ENCODE measurements at places on chromosomes 5 and 9.

DNA sequence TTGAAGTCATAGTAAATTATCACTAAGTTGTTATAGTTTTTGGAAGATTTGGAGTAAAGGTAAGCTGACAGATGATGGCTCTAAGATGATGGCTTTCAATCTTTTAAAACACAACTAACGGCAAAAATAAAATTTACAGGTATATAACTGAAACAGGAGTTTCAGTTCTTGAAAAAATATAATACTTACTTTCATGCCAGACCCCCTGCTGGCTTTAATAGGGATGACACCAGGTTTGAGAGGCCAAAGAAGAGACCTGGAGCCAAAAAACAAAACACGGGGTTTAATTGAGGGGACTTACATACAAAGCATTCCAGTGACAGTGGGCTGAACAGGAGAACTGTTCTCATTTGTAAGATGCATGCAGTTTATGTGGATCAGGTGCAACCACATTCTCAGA, 301.7 kb upstream of the PCSK5 start:
- DNase-seq = no peak

- DNase-seq = no peak
These were observed 157.0 kb downstream of the C9orf152 start for GRCh38 chr9:110050925-110051355.

DNA sequence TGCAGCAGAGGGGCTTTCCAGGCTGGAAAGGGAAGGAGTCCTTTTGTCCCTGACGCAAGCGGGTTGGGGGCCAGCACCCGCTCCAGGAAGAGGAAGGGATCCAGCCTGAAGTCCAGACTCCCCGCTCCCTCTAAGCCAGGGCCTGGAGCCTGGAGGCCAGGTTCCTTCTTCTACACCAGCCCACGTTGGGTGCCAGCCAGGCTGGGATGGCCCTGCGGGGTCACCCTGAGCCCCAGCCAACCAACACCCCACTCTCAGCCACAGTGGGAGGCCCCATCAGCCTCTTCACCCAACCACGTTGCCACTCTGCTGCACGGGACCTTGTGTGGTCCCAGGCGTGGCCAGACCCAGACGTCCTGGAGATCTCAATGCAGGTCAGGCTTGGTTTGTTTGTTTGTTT, 970 bp upstream of the FUT7 start:
- DNase-seq = no peak

GRCh38 chr9:38061326-38061977, 7.6 kb downstream of the SHB start:
- DNase-seq = no peak

DNA sequence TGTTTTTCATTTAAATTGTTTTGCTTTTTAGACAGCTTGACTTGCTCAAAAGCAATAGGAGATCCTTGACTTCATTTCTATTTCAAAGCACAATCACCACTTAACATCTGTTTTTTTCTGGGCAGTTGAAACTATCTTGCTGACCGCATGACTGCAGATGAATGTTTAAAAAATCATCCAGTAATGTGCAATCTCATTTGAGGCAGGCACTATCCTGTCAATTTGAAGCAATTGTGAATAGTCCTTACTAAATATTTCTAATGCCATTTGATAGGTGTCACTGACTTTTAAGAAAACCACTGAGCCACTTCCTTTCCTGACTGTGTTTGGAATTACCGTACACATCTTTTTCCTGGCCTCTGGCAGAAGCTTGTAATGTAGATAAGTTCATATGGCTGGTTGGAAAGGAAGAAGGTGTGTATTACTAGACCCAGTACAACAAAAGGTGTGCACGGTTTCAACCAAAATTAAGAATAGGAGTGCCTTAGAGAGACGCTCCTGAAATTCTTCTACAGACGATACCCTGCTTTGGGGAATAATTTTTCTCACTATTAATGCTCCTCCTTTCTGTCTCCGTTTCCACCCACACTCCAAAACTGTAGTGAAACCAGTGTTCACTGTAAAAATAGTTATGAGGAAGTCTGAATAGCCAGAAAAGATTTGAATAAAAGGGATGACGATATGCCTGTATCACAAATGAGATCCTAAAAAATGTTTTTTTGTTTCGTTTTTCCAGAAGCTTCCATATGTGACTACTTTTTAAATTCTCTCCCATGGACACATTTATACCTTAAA, 136.7 kb upstream of the MOCS2 start:
- no peak for DNase-seq

- peak; percentile 87 for DNase-seq
These were observed 20.2 kb upstream of the RPL26L1 start for GRCh38 chr5:172939071-172939470.

DNA sequence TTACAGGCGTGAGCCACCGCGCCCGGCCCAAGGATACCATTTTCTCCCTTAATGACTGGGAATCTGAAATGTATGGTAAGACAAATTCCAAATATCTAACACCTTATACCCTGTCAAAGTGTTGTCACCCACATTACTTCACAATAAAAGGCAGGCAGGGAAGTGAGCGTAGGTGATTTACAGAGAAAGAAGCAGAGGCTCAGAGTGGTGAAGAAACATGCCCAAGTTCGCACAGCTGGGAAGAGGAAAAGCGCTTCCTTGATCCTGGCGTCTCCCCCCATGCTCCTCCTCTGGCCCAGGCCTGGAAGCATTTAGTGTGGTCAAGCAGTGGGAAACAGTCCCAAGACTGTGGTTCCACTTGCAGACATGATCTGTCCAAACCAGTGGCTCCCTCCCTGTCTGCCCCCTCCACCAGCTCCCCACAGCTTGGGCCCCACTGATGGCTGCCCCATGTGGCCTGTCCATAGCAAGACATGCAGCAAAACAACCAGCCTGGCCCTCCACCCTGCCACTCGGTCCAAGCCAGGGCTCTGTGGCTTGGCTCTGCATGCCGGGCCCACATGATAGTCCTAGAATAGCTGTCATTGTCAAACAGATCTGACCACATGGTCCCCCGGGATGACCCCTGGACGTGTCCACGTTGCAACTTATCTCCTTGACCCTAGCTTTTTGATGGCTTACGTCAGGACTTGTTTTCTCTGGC, 107.2 kb downstream of the TTLL11 start:
- no peak for DNase-seq

GRCh38 chr9:95007226-95007869, 280.8 kb downstream of the AOPEP start:
- no peak for DNase-seq

DNA sequence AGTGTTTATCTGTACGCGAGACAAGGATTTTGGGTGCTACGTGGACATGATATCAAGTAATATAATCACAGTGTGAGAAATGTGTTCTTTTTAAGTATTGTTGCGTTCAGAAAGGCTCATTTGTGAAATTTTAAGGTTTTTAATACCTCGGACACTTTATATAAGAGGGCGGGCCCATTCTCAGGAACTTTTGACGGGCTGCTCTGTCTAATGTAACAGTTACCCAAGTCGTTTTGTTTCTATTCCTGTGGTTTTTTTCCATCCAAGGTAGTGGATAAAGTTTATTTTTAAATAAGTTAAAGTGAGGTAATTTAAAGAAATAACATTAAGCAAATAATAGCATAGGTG, 525 bp downstream of the SRP19 start:
- DNase-seq = no peak

DNA sequence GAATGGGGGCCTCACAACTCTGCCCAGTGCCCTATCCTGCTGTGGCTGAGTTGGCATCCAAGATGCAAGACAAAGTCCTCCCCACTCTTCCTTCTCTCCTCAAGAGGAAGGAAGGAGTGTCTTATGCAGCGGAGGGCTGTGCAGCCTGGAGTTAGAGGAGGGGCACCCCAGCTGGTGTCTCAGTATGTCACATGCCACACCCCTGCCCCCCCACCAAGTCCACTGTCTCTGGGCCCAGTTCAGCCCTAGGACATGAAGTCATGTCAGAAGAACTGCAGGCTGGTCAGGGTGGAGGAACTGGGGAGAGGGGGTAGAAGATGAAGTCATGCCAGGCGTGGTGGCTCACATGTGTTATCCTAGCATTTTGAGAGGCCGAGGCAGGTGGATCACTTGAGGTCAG, 28.0 kb upstream of the SLC28A3 start:
- no peak for DNase-seq

DNA sequence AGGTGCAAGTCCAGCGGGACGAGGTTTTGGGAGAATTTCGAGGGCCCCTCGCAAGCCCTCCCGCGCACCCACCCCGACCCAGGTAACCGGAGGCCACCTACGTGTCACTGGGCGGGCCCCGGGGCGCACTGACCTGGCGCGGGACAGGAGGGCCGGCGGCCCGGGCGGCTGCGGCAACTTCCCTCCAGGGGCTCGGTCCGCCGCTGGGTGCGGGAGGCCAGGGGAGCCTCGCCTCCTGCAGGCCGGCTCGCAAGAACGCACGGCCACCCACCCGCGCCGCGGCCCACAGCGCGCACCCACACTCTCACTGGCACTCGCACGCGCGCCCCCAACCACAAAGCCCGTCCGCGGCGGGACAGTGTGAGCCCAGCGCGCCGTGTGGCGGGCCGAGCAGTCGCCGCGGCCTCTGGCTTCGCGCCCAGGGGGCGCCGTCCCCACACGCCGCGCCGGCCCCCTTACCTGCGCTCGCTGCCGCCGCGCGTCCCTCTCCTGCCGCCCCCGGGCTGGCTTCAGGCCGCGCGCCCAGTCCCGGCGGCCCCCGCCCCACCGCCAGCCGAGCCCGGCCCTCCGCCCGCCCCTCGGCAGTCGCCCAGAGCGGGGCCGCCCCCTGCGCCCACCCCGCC, 451 bp downstream of the LPAR1 start:
- peak; percentile 60 for DNase-seq

DNA sequence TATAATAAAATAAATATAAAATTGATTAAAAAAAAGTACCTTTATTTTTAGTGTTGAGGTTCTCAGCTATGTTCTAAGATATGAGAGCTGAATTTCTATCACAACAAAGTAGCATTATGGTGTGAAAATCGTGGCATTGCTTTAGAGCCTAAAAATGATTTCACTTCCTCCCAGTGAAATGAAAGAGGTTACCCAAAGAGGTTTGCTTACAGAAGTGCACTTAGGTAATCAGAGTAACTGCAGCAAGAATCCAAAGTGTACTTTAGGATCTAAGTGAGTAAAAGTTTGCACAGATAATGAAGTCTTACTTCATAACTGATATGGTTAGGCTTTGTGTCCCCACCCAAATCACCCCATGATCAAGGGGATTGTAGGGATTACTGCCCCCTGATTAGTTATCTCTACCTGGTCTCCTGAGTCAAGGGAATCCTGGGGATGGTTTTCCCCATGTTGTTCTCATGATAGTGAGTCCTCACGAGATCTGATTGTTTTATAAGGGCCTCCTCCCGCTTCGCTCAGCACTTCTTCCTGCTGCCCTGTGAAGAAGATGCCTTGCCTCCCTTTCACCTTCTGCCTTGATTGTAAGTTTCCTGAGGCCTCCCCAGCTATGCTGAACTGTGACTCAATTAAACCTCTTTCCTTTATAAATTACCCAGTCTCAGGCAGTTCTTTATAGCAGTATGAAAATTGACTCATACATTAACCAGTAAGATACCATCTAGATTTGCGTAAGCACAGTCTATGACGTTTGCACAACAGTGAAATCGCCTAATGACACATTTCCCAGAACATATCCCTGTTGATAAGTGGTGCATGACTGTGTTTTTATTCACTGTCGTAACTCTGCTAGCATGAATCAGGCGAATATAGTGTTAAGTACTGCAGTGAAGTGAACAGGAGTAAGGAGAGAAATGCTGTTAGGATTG, 40.3 kb upstream of the LRRC70 start:
- DNase-seq = no peak

DNA sequence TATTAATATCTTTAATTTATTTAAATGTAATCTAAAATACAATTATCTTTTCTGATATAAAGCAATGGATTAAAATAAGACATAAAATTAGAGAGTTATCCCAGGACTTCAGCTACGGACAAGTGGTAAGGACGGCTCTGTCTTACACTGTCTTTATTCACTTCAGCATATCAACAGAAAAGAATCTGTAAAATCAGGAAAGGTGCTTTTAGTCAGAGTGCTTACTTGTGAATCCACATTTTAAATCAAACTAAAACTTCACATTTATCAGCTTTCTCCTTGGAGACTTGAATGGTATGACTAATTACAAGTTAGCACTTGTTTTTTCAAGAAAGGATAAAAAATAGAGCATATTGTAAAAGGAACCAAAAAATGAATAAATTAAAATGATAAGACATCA, 39.3 kb downstream of the ST8SIA4 start:
- DNase-seq = no peak

DNA sequence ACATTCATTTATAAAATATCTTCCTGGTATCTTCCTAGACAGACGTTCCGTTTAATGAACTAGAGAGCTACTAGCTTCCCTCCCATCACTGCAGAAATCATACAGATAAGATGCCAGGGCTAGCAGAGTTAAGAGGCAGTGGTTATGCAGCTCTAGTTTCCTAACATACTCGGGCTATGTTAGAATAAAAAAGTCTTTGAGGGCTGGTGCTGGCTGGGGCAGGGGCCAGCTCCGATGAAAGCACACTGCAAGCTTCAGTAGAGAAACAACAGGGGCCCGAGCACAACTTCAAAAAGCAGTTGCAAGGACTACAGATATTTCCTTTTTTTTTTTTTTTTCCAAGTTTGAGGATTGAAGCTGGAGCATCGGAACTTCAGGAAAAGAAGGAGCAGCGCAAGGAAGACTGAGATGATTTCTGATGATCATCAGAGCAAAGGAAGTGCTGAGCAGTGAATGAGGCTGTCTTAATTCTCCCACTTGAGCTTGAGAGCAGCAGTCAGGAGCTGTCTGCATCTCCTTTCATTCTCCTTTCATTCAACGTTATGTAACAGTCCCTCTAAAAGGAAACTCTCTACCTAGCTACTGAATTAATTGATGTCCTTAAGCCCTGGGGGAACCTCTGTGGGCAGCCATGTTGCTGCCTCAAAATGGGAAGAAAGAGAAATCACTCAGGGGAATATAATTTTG, 47.6 kb upstream of the ADCY2 start:
- DNase-seq = no peak

DNA sequence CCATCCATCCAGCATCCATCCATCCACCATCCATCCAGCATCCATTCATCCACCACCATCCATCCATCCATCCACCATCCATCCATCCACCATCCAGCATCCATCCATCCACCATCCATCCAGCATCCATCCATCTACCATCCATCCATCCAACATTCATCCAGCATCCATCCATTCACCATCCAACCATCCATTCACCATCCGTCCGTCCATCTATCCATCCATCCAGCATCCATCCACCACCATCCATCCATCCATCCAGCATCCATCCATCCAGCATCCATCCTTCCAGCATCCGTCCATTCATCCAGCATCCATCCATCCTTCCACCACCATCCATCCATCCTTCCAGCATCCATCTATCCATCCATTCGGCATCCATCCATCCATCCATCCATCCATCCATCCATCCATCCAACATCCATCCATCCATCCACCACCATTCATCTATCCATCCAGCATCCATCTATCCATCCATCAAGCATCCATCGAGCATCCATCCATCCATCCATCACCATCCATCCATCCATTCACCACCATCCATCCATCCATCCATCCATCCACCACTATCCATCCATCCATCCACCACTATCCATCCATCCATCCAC, 32.4 kb upstream of the WDR5 start:
- DNase-seq = no peak
